Stimulated activated CD4-positive, alpha-beta T cell treated with anti-CD3 and anti-CD28 coated beads, Interleukin-4, amount 100 ng/mL, for 24 hours (primary cell): ENCODE measurements at places on chromosomes 3 and 15.

DNA sequence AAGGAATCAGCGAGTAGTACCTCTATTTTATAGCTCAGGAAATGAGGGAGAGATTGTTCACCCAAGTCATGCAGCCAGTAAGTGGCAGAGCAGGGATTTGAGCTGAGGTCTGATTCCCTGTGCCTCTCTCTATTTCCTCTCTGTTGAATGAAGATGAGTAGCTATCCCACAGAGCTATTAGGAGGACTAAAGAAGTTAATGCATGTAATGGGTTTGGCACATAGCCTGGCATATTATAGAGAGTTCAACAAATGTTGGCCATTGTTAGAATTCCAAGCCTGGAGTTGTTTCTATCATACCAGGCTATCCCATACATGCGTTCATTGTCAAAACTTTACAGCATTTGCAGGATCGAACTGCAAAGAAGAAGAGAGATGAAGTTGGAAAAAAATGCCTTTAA lies 21.8 kb upstream of the KLHL6 start:
- DNase-seq = no peak

DNA sequence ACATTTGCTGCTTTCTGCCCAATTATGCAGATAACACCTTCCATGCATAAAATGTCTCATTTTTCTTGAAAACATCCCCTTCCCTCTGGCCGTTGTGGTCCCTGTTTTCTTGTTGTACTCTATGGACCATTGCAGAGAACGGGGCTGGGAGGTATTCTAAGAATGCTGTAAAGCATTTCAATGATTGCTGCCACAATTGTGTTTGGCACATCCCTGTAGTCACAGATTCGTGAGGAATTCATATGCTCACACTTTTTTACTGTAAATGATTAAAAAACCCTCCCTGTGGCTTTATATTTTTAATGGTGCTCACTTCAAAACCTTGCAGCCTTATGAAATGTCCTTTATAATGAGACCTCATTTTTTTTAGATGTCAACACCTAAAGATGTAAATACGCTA lies 207.2 kb upstream of the GBE1 start:
- DNase-seq = no peak

DNA sequence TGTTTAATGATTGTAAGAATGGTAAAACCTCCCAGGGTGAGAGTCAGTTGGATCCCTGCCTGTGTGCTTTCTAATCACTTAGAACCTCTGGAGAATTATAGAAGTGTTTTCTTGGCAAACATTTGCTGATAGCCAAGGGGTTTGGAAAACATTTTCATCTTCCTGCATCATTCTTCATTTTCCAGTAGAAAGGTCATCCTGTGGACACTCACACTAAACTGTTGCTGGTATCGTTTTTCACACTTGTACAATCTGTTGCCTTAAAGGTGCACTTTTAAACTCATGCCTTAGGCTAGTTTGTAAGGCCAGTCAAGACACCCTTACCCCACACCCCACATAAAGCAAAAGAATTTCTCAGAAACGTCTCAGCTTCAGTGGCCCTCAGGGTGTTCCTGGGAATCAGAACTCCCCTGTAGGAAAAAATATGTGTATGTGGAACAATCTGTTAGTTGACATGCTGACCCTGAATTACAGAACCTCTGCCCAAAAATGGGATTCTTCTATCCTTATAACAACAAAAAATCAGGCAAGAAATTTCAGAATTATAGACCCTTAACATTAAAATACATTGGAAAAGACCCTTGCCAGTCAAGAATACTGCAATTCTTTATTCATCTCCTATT lies 5.8 kb upstream of the PLD1 start:
- no peak for DNase-seq

- DNase-seq = peak; percentile 30
Measured at GRCh38 chr3:71681224-71681668, 44.0 kb downstream of the EIF4E3 start.

- no peak for DNase-seq
Measured at GRCh38 chr3:140128217-140128616, 193.2 kb downstream of the CLSTN2 start.

- no peak for DNase-seq
Measured at GRCh38 chr15:90588427-90588826, 58.7 kb downstream of the CRTC3 start.

DNA sequence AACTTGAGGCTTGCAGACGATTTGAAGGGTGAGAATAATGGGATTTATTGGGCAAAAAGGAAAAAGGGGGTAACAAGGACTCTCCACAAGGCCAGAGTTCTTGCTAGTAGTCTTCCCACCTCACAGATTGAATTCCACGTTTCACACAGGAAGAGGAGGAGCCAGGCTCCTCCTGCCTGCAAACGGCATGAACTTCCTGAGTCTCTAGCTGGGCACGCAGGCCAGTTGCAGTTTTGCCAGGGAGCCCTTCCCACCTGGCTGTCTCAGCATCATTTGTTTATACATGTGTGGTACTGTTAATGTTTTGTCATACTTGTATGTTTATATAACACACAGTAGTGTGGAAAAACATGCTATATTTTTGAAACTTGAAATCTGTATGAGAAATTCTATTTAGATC lies 155.0 kb downstream of the NLGN1 start:
- no peak for DNase-seq

- no peak for DNase-seq
Measured at GRCh38 chr3:101203411-101203810, 117.0 kb downstream of the IMPG2 start.

GRCh38 chr3:120425572-120426250 lies 25.1 kb downstream of the FSTL1 start:
- no peak for DNase-seq

- DNase-seq = no peak
Measured at GRCh38 chr15:62071711-62072308, 5.0 kb downstream of the C2CD4A start.

GRCh38 chr15:88605189-88606069 lies 15.7 kb upstream of the AEN start:
- peak; percentile 47 for DNase-seq

GRCh38 chr3:191398607-191399006 lies 62.4 kb upstream of the PYDC2 start:
- no peak for DNase-seq

GRCh38 chr15:39591896-39592315 lies 11.0 kb downstream of the THBS1 start:
- DNase-seq = no peak

GRCh38 chr3:74129611-74130010 lies 484.8 kb downstream of the CNTN3 start:
- no peak for DNase-seq

DNA sequence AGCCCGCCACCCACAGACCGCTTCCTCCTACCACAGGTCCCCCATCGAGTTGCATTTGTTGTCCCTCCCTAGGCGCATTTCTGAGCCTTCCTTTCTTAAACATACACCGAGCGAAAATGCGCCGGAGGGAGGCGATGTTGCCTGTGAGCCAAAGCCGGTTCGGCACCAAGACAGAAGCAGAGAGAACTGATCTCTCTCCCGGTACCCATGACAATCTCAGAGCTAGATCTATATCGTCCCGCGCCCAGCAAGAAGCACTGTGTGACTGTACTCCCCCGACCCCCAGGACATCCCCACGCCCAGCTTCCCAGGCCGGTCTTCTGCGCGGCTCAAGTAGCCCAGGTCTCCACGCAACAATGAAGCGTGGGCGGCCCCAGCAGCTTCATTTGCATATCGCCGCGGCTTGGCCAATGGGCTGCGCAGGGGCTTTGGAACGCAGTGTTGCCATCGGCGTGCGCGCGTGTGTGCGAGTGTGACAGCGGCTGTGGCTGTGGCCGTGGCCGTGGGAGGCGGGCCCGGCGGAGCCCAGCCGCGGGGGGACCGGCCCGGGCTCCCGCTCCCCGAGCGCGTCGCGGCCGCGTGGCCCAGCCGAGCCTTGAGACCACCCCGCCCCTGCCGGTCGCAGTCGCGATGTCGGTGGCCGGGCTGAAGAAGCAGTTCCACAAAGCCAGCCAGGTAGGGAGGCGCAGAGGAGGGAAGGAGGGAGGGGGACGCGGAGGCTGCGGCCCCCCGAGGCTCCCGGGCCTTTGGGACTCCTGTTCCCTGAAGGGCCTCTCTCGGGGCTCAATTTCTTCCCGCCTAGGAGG lies at the start of gene SH3GL3:
Gene SH3GL3, plus strand, starts transcription at position 438 of the 806 bp plus-strand sequence. Its CDS starts 193 bp downstream, at position 631.
- peak; percentile 49 for DNase-seq

- no peak for DNase-seq
Measured at GRCh38 chr3:163838769-163839168, 1239.5 kb downstream of the SI start.

- no peak for DNase-seq
Measured at GRCh38 chr3:194861375-194861774, 175.7 kb downstream of the FAM43A start.

DNA sequence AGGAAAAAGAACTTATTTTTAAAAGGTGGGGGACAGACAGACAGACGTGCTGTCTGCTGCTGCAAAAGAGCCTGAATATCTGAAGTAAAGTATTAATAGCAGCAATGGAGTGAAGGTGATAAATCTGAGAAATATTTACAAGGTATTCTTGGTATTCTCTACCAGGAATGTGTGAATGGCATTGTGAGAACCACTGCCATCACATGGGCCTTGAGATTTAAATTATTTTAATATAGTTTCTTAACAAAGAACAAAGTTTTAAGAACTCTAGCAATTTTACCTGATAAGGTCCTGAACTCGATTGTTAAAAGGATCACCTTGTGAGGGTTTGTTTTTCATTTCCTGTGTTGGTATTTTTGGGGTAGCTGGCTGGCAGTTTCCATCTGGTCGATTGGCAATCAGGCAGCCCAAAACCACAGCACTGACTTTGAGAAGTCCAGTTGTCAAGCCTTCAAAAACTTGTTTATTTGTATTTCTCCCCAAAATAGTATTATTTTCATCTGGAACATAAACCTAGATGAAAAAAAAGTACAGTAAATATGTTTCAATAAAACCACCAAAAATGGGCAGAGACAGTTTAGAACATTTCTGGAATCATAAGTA lies 97.3 kb downstream of the ISL2 start:
- no peak for DNase-seq

- no peak for DNase-seq
Measured at GRCh38 chr15:80343554-80343992, 60.6 kb upstream of the ARNT2 start.

DNA sequence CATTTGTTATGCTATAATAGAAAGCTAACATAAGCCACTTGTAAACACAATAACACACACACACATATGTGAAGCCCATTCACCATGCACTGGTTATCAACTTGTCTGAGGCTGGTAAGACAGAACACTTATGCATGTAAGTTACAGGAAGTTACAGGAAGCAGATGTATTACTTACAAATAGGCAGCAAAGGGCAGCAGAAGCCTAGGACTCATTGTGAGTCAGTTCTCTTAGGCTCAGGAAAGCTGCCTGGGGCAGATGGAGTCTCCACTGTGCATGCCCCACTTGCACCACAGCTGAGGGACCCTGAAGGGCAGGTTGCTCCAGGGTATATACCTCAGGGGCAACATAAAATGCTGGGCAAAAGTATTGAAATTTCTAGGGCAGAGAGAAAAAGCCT lies 748.8 kb upstream of the CCDC54 start:
- no peak for DNase-seq

GRCh38 chr3:187072511-187072910 lies 66.8 kb downstream of the RPL39L start:
- DNase-seq = no peak

GRCh38 chr3:19338769-19339168 lies 190.5 kb downstream of the KCNH8 start:
- DNase-seq = no peak

GRCh38 chr15:64642875-64643274 lies 132.5 kb downstream of the RBPMS2 start:
- no peak for DNase-seq

- DNase-seq = no peak
Measured at GRCh38 chr15:29935296-29936004, 113.2 kb upstream of the TJP1 start.

DNA sequence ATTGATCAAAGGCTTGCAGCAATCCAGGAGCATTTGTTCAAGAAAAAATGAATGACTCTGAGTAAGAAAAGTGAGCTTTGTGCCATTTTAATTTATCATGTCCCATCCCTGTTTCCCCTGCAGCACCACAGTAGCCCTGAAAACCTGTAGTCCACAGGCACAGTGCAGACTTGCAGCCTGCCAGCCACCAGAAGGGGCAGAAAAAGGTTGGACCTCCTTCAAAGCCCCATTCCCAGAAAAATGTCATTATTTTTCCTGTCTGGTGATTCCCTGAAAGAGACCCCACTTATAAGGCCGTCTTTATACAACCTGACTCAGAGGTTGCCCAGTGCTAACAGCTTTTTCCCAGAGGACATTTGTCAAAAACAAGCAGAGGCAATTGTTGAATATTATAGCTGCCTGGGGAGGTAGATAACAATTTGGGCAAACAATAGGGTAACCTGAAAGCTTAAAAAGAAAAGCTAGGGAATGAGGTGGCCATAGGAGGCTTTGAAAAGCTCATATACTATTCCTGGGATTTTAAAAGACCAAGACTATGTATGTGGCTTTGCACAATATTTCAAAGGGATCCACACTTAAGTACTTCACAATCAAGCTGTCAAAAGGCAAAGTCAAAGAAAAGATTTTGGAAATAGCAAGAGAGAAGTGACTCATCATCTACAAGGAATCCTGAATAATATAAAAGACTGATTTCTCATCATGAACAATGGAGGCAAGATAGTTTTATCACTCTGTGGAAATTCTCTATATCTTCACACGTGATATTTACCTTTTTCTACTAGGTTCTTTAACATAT lies 136.8 kb upstream of the PLXNA1 start:
- DNase-seq = no peak

GRCh38 chr3:13135811-13136321 lies 62.6 kb upstream of the IQSEC1 start:
- no peak for DNase-seq

DNA sequence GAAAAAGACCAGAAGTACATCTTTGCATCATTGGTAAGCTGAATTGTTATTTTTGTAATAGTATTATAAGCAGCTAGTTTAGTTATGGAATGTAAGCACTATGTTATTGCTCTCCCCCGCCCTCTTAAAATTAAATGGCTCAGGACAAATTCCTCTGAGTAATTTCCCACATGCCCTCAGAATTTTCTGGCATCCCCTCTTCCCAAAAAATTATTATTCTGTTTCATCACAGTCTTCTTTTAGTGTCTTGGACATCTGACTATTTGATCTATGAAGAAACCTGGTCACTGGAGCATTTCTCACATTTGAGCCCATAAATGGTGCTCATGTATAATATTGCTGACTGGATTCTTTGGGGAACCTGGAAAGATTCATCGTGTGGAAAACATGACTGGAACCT lies 68.3 kb downstream of the KLHL25 start:
- DNase-seq = no peak
